ENCODE measurements at places on chromosomes 7 and 10.
A peak's percentile ranks its signal among the peaks of the same experiment; 100 is the strongest.

- DNase-seq = no peak
Observed at GRCh38 chr7:144842377-144842851, 6.6 kb upstream of the TPK1 start.

DNA sequence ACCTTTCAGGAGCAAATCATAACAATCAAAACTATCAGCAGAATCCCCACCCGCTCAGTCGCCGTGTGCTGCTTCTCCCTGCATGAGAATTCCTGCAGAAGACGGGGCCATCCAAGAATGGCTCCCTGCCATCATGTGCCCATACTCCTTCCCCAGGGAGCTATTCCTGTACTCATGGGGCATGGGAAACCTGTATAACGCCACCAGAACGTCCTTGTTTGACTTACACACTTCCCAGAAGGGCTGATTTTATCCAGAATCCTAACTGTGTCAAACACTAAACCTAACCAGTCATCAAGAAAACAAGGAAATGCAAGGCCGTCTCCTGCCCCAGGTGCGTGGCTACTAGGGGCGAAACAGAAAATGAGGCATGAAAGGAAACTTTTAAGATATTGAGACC is 16.0 kb downstream of the DIP2C start:
- no peak for DNase-seq

- DNase-seq = no peak
Observed at GRCh38 chr10:93850031-93851015, 43.5 kb upstream of the SLC35G1 start.

GRCh38 chr10:72692744-72692993 is 726 bp downstream of the MCU start:
- no peak for DNase-seq

DNA sequence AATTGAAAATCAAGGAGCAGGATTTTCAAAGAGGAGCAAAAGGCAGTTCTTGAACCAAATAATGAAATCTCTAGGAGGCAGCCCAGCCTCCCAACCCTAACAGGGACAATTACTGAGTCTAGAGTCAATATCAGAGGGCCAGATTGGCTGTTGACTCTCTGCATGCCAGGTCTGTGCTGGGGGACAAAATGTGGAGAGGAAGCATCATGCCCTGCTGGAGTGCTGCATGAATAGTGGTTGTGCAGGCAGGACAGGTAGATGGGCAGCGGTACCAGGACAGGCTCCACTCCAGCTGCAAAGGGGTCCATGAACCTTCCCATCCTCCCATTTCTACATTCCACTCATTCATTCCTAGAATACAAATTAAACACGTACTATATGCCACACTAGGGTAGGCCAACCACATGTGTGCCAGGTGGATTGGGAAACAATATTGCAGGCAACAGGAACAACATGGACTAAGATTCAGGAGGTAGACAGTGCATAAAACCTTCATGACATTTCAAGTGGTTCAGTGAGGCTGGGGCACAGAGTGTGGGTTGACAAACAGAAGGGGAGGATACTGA is 30.4 kb upstream of the MAT1A start:
- DNase-seq = no peak

- no peak for DNase-seq
Observed at GRCh38 chr10:35641676-35642034, 441 bp downstream of the FZD8 start.

GRCh38 chr10:21715531-21716195 is 181.6 kb downstream of the MLLT10 start:
- no peak for DNase-seq

- DNase-seq = no peak
Observed at GRCh38 chr10:11522821-11523245, 88.6 kb downstream of the USP6NL start.

DNA sequence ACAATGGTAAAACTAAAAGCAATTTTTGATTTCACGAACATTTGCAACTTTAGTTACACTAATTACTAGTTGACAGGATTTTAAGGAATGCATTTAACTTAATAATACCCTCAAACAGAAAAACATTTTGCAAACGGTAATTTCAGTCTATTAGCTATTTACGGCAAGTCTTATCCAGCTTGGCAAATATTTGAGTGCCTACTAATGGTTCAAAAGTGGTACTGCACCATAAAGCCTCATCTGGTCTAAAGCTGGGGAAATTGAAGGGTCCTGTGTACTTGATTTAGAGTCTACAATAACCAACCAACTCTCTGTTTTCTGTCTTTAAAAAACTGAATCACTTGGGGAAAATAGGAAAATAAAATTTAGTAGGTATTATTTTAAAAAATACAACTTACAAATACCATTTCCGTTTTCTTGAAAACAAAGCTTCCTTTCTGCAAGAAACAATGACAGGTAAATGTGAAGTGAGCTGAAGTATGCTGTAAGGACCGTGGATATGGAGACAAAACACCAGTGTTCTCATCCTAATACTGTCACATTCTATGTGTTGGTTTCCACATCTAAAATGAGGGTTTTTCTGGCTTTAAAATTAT is 142.3 kb downstream of the VPS50 start:
- peak; percentile 13 for DNase-seq

GRCh38 chr10:44045020-44045419 is 339.9 kb downstream of the CXCL12 start:
- DNase-seq = no peak

GRCh38 chr7:88522771-88523293 is 216.1 kb upstream of the STEAP4 start:
- DNase-seq = no peak

GRCh38 chr10:106399112-106399511 is 765.4 kb downstream of the SORCS1 start:
- DNase-seq = no peak

DNA sequence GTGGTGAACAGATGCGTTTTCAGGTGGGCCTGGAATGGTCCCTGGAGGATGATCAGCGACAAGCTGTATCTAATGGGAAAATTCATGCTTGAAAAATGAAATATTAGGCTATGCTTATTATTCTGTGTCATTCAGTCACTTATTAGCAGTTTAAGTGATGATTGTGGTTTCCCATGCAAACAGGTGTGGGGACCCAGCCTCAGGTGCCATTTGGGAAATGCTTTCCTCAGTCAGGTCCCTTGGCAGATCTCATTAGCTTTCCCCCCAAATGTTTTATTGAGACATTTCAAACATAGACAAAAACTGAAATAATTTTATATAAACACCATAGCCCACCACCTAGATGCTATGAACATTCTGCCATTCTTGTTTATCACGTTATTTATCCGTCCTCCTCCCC is 411 bp upstream of the SNX10 start:
- no peak for DNase-seq

DNA sequence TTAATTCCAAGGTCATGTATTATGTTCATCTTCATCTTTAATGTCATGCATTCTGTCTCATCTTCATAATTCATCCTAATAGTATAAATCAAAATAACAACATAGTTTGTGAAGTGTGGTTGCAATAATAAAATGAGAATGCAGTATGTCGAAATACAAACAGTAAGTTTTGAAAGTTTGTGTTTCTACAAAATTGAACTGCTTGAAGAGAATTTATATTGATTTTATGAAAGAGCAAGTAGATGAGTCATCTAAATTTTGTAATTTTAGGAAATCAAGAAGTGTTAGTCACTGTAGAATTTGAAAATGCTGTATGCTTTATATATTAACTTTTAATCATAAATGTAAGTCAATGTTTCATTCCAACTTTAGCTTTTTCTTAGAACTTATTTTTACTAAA is 190.5 kb upstream of the PPP1R3A start:
- no peak for DNase-seq

DNA sequence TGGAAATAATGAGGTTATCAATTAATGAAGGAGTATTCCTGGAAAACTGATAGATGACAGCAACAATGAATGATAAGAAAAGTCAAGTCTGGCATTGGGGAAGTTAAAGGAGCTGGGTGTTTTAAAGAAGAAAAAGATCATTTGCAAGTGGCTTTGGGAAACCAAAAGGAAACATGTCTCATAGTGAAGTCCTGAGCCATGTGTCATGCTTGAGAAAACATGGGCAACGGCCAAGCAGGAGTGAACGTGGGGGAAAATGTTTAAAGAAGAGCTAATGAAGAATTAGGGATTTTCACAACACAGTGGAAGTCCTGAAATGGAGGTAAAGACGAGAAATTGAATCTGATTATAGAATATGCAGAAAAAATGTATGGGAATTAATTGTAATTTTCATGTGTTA is 1383.2 kb upstream of the CELF2 start:
- peak; percentile 45 for DNase-seq

- no peak for DNase-seq
Observed at GRCh38 chr7:11707606-11708193, 124.3 kb downstream of the THSD7A start.

GRCh38 chr10:97876402-97876801 is 26.8 kb downstream of the GOLGA7B start:
- no peak for DNase-seq

GRCh38 chr7:103447073-103447960 is 1.3 kb upstream of the SLC26A5 start:
- DNase-seq = peak; percentile 14

DNA sequence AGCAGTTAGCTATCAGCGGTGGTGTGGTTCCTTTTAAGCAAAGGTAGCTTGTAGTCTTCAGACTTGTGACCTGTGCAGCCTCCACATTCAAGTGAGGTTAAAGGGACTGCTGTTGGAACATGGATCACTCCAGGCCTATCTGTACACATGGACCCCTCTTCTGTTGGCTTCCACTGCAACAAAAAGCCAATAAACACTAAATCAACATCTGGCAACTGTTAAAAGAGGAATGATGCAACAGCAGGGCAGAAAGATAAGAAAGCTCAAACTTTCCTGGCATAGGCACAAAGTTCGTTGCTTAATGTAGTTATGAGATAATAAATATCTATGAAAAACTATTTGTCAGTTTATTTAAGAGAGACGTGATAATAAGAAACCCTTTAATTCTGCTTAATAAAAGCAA is 4.0 kb upstream of the MINPP1 start:
- DNase-seq = no peak

DNA sequence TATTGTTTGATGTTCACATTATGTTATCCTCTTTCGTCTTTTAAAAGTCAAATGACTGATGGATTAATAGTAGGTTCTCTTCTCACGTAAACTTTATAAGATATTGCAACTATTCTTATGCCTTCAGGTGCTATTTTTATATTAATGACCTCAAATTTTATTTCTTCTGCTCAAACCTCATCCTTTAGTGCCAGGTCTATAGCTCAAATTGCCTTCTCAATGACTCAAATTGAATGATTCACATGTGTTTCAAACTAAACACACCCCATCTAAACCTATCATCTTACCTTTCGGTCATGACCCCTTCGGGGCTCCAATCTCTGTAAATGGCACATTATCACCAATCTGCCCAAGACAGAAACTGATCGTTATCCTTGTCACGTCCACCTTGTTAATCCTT is 22.0 kb upstream of the LIPF start:
- DNase-seq = no peak

GRCh38 chr7:151767557-151767956 is 109.4 kb downstream of the PRKAG2 start:
- DNase-seq = no peak

DNA sequence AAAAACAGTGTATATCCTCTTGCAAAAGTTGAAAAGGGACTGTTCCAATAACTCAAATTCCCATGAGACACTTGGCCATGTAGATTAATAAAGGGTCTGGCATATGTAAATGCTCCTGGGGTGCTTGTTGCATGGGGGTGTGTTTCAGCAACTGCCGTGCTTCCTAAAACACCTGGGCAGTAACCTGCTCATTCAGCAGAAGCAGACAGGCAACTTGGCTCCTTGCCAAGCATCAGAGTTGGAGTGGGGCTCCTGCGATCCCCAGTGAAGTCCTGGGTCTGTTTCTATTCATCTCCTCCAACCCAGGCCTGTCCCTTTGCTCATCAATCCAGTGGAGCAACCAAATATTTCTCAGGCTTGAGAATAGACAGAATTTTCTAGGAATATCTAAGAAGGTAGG is 42.2 kb upstream of the ADAM12 start:
- no peak for DNase-seq

GRCh38 chr10:131211559-131211958 is 100.0 kb downstream of the TCERG1L start:
- no peak for DNase-seq

DNA sequence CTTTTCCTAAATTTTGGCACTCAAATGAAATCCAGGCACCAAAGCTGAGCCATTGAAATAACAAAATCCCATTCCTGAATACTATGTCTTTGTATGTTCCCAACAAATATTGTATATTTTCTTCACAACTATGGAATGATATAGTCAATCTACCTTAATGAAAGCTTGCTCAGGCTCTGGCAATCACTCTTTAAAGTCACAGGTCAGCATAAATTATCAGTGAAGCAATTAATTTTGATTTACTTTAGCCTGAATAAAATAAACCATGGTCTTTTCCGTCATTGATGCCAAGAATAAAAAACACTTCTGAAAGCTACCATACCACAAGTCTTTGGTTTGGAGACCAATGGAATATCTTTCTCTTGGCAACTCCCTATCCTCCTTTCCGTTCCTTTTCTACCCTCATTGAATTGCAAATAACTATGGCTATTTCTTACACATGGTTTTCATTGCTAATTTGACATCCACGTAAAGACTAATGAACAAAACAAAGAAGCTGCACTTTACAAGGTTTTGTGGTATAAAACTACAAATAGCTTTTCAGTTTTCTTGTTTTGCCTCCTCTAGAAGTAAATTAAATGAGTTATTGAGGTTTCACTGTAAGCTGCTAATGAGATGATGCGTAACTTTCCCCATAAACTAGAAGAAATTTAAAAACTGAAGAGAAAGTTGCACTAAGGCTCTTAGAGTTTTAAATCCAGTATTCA is 166.6 kb downstream of the TAX1BP1 start:
- no peak for DNase-seq

DNA sequence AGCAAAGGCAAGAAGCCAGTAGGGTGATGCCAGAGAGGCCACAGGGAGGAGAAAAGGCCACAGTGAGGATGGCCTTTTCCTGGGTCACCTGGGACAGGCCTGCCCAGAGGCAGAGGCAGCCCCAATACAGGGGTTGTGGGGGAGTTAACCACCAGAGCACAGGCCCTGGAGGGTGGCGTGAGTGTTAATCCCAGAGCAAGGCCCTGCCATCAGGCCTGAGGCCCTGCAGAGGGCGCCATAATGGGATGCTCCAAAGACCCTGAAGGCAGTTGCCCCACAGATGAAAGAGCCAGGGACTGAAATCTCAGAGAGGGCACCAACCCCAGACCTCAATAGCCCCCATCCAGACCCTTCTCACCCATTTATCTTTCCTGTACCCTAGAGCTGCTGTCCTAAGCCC is 23.9 kb downstream of the SLC13A4 start:
- DNase-seq = no peak

- DNase-seq = no peak
Observed at GRCh38 chr7:36116347-36117202, 36.5 kb upstream of the EEPD1 start.

DNA sequence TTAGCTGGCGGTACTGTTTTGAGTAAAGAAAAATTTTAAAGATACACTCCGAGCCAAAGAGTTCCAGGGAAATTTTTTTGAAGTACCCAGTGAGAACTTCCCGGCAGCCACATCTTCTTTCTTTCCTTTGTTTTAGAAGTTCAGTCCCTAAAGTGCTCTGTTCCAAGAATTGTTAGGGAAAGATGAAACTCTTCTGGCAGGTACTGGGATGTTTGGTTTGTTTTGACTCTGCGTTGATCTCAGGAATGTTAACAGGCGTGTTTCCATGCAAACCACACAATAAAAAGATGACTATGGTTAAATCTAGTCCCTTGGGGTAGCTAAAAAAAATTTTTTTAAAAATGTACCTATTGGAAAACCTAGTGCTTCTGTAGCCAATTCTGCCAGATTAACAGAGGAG is 224.7 kb upstream of the PHYHIPL start:
- no peak for DNase-seq

- DNase-seq = no peak
Observed at GRCh38 chr7:130938661-130939060, 204.7 kb upstream of the KLF14 start.

GRCh38 chr7:121073463-121074099 is 85.1 kb downstream of the CPED1 start:
- DNase-seq = no peak
